HuH-7 (cell line): ENCODE measurements at places on chromosomes 7 and 10.

DNA sequence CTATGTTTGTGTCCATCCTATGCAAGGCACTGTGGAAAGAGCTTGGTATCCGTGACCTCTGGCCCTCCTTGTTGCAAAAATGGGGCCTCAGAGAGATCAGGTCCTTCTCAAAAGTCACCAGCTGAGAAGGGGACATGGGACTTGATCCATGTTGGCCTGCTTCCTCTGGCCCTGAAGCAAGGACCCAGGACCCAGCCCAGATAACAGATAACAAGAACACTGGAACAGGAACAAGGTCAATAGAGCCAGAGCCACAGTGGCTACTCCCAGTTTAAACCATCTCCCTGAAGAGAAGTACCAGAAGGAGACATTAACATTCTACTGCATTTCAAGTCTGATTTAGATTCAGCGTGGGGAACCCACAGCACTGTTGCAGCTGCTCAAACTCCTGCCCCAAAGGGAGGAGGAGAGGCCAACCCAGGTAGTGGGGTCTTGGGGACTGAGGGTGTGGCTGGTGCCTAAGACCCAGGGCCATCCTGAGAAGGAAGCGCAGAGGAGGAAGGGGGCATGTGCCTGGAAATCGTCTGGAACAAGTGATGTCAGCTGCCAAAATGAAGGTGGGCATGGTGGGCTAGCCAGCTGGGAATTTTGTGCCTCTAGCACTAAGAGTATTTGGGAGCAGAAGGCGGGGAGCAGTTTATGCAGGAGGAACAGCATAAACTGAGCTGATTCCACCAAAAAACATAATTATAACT is 61.2 kb downstream of the VSTM4 start:
- no peak for DNase-seq

GRCh38 chr7:158407581-158408317 is 179.9 kb downstream of the PTPRN2 start:
- peak; percentile 66 for DNase-seq

DNA sequence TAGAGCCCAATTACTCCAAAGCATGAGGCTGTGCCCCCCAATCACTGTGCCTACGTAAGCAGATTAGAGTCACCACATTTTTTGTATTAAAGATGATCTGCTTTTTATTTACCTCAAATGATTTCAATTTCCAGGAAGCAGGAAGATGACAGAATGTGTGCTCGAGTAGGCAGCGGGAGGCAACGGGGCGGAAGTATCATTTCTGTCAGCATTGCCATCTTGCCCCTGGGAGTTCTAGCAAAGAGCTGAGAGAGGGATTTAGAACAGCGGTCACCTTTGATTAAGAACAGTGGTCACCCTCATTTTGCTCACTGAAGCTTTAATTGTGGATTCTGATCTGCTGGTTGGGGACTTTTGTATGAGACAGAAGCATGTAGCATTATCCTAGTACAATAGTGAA is 117.1 kb upstream of the FAM13C start:
- no peak for DNase-seq

DNA sequence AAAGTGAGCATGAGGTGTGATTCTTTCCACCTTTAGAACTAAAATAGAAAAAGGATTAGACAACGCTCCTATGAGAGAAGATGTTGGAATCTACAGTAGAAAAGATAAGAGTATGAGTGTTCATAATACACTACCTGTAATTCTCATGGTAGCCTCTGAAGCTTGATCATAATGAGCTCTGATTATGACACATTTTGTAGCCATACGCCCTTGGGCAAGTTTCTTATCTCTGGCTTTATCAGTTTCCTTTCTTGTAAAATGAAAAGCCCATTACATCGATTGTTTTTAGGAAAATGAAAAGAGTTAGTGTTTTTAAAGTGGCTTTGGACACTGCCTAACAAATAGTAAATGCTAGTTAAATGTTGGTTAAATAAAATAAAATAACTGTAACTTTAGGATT is 22.4 kb upstream of the PRSS58 start:
- no peak for DNase-seq

GRCh38 chr7:80643336-80643915 is 5.0 kb downstream of the CD36 start:
- no peak for DNase-seq

DNA sequence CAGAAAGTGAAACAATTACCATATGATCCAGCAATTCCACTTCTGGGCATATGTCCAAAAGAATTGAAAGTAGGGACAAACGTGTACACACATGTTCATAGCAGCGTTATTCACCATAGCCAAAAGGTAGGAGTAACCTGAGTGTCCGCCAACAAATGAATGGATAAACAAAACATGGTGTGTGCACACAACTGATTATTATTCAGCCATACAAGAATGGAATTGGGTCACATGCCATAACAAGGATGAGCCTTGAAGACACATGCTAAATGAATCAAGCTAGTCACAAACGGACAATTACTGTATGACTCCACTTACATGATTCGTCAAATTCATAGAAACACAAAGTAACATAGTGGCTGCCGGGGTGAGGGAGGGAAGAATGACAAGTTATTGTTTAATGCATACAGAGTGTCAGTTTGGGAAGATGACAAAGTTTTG is 4.1 kb upstream of the OIT3 start:
- no peak for DNase-seq

GRCh38 chr7:111732923-111733322 is 170.6 kb upstream of the IMMP2L start:
- DNase-seq, result no peak

DNA sequence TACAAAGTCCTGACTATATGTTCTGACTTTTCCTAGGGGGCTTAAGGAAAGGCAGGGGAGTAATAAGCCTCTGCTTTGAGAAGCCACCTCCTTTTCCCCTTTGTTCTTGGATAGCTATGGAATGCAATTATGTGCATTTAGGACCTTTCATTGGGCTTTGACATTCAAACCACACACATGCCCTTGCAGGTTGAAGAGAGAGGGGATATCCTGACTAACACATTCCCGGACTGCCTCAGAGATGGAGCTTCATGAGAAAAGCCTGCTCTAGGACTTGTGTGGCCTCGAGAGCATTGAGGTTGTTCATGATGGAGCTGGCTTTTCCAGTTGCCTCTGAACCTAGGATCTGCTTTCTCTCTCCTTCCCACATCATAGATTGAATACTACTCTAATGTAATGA is 694.5 kb downstream of the LRMDA start:
- no peak for DNase-seq

DNA sequence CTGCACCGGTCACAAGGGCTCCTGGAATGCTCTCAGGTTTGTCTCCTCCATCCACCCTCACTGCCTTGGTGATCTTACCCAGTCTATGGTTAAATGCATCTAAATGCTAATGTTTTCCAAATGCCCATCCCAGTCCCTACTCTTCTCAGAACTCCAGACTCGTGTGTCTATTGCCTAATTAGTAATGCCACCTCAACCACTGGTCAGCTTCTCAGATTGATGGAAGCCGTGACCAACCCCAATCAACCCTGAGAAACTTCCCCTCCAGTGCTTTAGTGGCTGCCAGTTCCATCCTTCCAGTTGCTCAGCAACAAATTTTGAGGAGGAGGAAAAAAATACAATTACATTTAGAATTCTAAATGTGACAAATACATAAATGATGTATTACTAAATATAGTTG is 18.6 kb downstream of the NUDCD3 start:
- no peak for DNase-seq

DNA sequence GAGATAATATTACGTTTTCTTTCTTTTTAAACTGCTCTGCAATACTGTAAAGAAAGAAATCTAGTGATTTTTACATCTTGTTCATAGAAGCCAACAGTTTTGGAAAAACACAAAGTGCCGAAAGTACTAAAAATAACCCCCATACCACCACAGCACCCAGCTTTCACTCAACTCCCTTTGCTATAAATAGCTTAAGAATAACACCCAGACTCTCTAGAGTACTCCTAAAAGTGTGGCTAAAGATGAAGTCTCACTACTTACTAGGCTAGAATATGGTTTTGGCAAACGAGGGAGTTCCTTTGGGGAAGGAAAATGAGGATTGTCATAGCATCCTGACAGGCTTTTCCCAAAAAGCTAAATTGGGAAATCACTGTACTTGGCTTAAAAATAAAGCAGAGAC is 151.8 kb upstream of the ANK3 start:
- no peak for DNase-seq

GRCh38 chr10:86264481-86265231 is 101.9 kb downstream of the GRID1 start:
- DNase-seq, result no peak

- DNase-seq, result no peak
Observed at GRCh38 chr7:79506481-79506880, 53.0 kb upstream of the MAGI2 start.

GRCh38 chr10:101062232-101063049 is 652 bp downstream of the KAZALD1 start:
- DNase-seq, result peak; percentile 77

DNA sequence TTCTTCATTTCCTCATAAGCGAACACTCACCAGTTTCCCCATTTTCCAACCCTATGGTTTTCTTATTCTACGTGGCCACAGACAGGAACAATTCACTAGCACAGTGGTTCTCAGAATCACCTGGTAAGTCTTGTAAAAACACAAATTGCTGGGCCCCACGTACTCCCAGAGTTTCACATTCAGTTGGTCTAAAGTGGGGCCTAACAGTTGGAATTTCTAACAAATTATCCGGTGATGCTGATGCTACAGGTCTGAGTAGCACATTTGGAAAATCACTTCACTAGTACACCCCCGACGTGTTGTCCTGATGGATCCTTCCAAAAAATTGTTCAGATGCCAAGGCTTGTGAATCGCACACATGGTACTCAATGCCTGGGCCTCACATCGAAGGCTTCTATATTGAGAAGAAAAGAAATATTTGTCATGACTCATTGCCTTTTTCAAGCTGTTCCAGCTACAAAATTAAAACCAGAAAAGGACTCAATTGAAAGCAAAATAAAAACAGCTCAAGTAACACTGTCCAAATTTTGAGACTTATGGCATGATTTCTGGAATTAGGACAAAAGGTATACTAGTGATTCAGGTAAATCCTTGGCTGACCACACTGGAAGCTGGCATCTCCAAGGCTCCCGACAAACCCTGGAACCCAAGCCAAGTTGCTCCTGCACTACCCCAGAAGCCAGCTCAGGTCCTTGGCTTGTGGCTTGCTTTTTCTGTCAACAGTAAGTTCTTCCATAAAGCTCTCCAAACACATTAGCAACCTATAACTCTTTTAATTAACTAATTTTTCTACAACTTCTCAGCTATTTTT is 12.9 kb upstream of the VIM start:
- no peak for DNase-seq

DNA sequence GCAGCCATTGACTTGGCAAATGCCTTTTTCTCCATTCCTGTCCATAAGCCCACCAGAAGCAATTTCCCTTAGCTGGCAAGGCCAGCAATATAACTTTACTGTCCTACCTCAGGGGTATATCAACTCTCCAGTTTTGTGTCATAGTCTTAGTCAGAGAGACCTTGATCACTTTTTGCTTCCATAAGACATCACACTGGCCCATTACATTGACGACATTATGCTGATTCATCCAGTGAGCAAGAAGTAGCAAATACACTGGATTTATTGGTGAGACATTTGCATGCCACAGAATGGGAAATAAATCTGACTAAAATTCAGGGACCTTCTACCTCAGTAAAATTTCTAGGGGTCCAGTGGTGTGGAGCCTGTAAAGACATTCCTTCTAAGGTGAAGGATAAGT is 649.7 kb upstream of the ANKRD30A start:
- no peak for DNase-seq

- DNase-seq, result no peak
Observed at GRCh38 chr7:130655286-130655685, 13.3 kb downstream of the COPG2 start.

DNA sequence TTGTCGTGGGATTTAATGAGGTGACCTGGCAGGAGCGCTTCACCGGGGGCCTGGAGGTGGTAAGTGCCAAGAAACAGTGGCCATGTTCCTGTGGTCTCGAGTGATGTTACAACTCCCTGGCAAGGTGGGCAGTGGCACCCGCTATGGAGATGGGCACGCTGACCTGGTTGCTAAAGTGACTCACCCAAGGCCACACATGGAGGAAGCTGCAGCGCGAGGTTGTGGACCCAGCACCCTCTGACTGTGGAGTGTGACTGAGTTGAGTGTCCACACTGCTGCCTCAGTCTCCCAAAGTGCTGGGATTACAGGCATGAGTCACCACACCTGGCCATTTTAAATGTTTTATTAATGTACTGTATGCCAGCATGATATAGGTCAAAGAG is 73.2 kb downstream of the RGS10 start:
- DNase-seq, result no peak

DNA sequence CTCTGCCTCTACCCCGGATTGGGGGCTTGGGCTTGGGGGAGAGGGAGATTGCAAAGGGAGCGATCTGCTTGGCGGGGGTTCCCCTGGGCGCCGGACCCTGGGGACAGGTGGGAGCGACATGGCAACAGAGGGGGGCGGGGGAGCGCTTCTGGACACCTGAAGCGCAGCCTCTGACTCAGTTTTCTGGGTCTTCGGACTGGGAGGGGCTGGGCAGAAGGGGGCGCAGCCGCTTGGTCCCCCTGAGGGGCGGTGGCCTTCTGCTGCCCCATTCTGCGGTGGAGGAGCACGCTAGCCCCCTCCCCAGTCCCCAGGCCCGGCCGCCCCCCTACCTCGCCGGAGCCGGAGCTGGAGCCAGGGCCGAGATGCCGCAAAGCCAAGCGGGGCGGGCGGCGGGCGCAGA is 380 bp downstream of the NAT16 start:
- DNase-seq, result no peak

DNA sequence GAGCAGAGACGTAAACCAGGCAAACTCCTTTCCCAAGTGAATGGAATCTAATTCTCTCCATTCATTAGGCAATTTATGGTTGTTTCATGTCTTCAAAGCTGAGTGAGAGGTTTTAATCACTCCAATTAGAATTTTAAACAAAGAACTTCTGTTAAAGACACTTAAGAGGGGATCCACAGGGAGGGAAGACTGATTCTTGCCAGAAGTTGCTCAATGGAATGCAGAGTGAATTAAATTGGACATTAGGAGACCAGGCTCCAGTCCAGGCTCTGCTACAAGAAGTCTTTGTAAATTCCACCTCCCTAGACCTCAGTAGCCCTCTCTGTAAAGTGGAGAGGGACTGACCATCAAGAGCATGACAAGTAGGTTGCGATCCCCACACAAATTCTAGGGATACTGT is 130.7 kb upstream of the TMEM72 start:
- DNase-seq, result no peak

GRCh38 chr10:123573236-123574108 is 92.7 kb upstream of the GPR26 start:
- peak; percentile 79 for DNase-seq

DNA sequence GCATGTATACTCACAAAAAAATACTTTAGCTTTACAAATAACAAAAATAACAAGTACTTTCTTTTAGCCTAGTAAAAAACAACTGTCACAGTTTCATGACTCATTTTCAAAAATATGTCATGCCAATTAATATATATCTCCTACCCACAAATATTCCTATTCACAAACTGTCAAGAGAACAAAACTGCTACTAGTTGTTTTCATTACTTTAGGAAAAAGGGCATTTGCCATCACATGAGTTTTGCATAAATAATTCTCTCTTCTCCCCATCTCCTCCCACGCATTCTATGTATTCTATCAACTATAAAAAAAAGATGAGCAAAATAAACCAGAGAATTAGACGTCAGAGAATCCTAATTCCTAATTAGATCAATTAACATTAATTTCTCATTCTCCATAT is 87.6 kb downstream of the PIP4K2A start:
- no peak for DNase-seq
